ENCODE measurements at places on chromosomes 13 and 19. TPM values are rescaled to one million over a fixed set of nuclear protein-coding genes. Genes with fewer than 3 reads are reported as not detected.

GRCh38 chr19:6216236-6216995 lies 63.4 kb downstream of the MLLT1 start:
- DNase-seq: peak; percentile 41

- DNase-seq: no peak
Measured at GRCh38 chr13:24493356-24493755, 19.2 kb downstream of the PARP4 start.

GRCh38 chr13:92768602-92769001 lies 458.0 kb upstream of the GPC6 start:
- peak; percentile 15 for DNase-seq

- no peak for DNase-seq
Measured at GRCh38 chr13:42574435-42575311, 721 bp downstream of the TNFSF11 start.

CNFN gene
- total RNA-seq: 0.87 TPM

GRCh38 chr13:51035469-51035868 lies 75.6 kb downstream of the C13orf42 start:
- DNase-seq: no peak

GRCh38 chr19:47283405-47284059 lies 8.8 kb downstream of the INAFM1 start:
- DNase-seq: no peak

DNA sequence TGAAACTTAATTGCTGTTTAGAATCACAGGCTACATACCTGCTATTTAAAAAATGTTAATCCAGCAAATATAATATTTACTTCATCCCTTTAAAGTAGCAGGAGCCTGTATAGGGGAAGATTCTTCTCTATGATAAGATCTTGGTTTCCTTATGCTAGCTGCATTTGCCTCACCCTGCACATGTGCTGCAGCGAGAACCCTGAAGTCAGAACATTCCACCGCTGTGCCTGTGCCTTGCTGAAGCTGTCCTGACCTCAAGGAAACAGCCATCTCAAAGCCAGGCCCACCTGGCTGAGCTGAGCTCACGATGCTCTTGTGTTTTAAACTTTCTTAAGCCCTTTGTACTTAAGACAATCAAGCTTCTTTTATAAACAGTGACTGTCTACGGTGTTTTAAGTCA lies 355.0 kb upstream of the PCDH20 start:
- DNase-seq: no peak

DNA sequence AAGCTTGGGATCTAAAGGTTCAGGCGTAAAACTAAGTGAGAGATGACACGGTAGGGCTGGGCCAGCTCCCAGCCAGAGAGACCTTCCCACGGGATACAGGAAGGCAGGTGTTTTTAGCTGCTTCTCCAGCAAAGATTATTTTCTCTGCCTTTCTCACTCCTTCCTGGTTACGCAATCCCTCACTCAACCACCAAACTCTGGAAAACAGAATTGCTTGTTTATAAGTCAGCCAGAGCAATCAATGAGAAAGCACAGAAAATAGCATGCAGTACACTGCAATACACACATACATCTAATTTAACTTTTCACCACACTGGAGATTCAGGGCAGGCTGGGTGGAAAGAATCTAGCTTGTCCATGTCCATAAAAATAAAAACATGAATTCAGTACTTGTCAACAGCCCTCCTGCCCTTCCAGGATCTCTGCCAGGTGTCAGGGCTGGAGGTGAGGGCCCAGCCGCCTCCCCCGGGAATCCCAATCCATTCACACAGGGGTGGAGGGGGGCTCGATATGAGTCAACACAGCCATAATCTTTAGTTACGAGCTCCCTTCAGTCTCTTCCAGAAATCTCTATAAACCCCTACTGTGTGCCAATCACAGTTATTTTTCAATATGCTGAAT lies 12.2 kb downstream of the RHPN2 start:
- DNase-seq: no peak

DNA sequence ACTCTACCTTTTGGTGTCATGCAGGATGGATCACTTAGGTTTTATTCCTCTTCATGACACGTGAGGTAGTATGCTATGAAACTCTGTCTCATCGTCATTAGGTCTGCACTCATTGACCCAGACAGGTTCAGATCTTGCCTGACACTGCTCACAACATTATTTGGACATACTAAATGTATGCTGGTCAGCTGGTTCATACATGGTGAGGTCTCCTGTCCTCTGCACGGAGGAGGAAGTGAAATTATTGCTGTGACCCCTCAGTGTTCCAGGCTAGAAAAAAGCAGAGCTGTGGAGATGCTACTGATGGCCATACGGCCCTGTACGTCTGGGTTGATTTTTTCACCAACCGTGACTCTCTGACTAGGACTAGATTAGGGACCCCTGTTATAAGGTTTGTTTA lies 35.8 kb downstream of the LATS2 start:
- DNase-seq: no peak

DNA sequence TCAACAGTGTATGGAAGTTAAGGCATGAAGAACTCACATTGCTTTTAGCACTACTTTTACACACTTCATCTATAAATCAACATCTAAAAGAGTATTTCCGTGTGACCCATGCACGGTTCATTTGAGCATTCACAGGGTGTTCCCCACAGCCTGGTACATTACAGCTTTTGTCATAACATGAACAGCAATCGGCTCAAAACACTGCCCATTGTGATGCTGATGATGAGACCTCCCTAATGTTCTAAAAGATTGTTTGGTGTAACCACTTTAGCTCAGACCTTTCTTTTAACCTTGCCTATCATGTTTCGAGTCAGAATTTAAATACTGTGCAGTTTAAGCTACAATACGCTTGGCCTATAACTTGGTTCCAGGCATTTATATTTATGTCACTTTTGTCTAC lies 4.1 kb upstream of the KLF5 start:
- no peak for DNase-seq

GRCh38 chr13:113938246-113938645 lies 35.6 kb downstream of the C13orf46 start:
- no peak for DNase-seq

- no peak for DNase-seq
Measured at GRCh38 chr13:67306742-67307141, 76.6 kb upstream of the PCDH9 start.

COL4A2 gene
- 126 TPM for total RNA-seq

GRCh38 chr13:39025433-39025839 lies 12.5 kb downstream of the PROSER1 start:
- DNase-seq: no peak

CYSLTR2 gene
- 9.8 TPM for total RNA-seq
